NCI-H226 (cell line): ENCODE measurements at places on chromosomes 11 and 22.

GRCh38 chr22:39214383-39215069, 30.3 kb downstream of the PDGFB start:
- peak; percentile 36 for DNase-seq

GRCh38 chr11:9726321-9727022, 62.6 kb downstream of the SWAP70 start:
- DNase-seq: peak; percentile 49

DNA sequence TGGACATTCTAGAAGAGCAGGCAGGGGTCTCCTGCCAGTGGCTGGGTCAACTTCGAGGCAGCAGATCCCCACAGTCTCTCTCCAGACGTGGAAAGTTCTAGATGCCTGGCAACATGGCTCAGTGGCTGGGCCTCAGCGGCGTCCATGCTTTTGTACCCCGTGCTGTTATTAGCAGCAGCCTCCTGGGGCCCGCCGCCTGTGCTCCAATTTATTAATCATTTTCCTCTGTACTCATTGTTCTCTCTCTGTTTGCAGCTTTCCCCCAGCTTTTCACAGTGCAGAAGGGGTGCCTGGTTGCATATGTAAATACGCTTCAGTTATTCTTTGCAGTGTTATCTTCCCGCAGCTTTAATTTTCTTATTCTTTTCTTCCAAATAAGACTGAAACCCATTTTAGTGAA, 515.1 kb downstream of the TBC1D22A start:
- DNase-seq: no peak

DNA sequence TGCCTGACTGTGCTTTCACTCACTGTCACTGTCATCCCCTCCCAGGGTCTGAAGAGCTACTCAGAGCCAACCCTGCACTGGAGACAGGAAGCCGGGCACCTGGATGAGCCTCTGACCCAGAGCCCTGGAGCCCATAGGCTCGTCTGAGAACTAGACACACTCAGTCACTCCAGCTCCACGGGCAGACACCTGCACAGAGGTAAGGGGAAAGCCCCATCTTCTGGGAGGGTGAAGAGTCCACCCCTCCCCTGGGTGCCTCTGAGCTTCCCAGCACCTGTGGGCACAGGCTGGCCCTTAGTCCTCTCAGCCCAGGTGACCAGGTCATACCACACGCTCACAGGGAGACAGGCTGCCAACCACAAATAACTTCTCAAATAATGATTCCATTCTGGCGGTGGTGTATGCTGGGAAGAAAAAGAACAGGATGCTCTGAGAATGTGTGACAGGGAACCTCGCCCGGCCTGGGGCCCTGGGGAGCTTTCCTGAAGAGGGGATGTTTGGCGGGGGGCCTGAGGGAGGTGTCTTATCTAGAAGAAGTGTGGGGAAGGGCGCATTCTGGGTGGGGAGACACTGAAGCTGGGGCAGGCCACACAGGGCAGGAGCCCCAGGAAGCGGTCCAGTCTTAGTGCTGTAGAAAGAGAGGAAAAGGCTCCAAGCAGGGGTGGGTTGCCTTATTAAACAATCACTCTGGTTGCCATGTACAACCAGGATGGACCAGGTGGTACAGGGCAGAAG, 5.3 kb downstream of the CCDC157 start:
- no peak for DNase-seq

- DNase-seq: no peak
These were observed 108.2 kb upstream of the DDI1 start for GRCh38 chr11:103928040-103928801.

DNA sequence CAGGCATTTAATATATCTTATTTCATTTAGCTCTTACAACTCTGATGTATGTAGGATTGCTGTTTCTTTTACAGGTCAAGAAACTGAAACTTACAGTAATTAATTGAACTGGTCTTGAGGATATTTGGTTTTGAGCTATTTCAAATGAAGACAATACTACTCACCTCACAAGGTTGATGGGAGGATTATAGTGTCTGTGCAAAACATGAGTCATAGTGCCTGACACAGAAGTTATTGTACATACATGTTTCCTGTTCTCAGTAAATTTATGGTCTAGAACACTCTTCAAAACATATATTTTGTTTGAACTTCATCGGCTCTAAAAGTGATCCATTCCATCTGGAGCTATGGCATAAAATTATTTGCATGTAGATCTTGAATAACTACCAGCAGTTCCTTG, 61.9 kb downstream of the CECR2 start:
- DNase-seq: no peak
